Suppressor macrophage treated with lipopolysaccharide for 4 hours (primary cell): ENCODE measurements at places on chromosomes 11 and 22.

GRCh38 chr11:24470431-24470830, 26.4 kb upstream of the LUZP2 start:
- DNase-seq = no peak

- DNase-seq = peak; percentile 7
Observed at GRCh38 chr11:113401718-113402117, 14.1 kb downstream of the ANKK1 start.

DNA sequence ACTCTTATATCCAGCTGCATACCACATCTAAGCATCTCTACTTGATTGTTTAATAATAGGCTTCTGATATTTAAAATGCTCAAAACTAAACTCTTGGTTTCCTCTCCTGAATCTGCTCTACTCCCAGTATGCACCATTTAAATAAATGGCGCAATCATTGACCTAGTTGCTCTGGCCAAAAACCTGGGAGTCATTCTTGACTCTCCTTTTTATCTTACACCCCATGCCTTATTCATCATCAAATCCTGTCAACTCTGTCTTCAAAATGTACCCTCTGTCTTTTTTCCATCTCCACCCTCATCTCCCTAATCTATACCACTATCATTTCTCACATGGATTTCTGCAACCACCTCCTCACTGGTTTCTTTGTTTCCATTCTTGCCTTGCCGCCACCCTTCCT, 399.6 kb upstream of the CCDC90B start:
- no peak for DNase-seq

GRCh38 chr22:49512487-49513165, 315.0 kb downstream of the BRD1 start:
- DNase-seq = no peak
